ENCODE measurements at places on chromosomes 11 and 22. TPM values are rescaled to one million over a fixed set of nuclear protein-coding genes. Genes with fewer than 3 reads are reported as not detected.

The KCNK7 gene
- polyA plus RNA-seq, result 1.5 TPM

DNA sequence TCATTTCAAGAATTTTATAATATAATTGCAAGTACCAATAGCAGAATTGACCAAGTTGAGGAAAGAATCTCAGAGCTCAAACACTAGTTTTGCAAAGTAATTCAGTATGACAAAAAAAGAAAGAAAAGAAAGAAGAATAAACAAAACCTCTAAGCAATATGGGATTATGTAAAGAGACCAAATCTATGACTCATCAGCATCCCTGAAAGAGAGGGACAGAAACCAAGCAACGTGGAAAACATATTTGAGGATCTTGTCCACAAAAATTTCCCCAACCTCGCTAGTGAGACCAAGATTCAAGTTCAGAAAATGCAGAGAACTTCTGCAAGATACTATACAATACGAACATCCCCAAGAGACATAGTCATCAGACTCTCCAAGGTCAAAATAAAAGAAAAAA is 203.7 kb upstream of the DDI1 start:
- DNase-seq, result no peak

GRCh38 chr22:41110968-41111367 is 18.6 kb downstream of the EP300 start:
- DNase-seq, result no peak

The CTTN gene
- 184 TPM for polyA plus RNA-seq

- DNase-seq, result no peak
Measured at GRCh38 chr11:72635933-72636332, 38.3 kb downstream of the PDE2A start.

The TRAPPC4 gene
- polyA plus RNA-seq, result 113 TPM

The PLEKHA7 gene
- 1.4 TPM for polyA plus RNA-seq

The MISFA gene
- 1.7 TPM for polyA plus RNA-seq

DNA sequence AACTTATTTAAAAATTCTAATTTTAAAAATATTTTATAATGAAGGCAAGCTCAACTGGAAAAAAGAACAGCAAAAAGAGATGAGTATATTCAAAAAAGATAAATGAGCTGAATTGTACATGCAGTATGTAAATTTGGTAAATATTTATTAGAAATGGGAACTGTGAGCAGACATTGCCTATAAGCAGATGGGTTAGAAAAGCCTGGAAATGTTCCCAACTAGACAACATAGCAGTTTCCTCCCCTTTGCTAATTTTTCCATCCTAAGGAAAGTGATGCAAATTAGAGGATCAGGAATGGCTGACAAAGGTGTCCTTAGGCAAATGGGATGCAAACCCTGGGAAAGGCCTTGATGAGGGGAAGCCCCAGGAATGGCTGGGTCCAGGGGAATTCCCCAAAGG is 37.2 kb downstream of the TP53I11 start:
- no peak for DNase-seq

DNA sequence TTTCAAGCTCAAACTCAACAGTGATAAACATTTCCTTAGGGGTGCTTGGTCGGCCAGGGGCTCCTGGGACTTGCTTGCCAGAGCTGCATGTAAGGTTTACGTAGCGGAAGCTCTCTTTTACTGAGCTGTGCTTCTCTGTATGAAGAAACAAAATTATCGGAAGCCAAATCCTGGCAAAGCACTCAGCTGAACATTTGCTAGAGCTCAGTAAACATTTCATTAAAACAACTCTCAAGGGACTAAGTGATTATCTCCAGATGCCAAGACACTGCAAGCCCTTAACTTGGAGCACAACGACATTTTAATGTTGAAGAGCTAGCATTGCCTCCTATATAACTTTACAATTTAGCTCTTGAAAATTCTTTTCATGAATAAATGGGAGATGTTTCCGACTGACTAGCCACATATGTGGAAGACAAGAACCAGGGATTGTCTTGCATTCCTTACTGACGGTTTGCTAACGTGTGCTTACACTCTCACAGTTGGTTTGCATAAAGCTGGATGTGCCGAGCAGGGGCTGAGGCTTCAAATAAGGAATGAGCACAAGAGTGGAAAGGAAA is 43.4 kb downstream of the SCUBE2 start:
- no peak for DNase-seq

- DNase-seq, result no peak
Measured at GRCh38 chr11:111305876-111306275, 7.5 kb downstream of the POU2AF3 start.

The MGAT3 gene
- polyA plus RNA-seq, result not detected

The FXYD2 gene
- not detected for polyA plus RNA-seq

DNA sequence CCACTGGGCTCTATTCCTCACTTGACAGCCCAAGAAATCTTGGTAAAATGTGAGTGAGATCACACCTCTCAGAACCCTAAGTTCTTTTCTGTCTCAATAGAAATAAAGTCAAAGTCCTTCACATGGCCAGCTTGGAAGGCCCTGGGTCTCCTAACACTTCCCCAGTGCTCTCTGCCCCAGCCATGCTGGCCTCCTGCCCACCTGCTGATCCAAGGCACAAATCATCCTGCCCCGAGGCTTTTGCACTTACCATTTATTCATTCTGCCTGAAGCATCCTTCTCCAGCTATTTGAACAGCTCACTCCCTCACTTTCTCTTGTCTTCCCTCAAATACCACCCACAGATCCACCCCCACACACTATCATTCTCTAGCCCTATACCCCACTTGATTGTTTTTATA is 26.4 kb downstream of the ISX start:
- DNase-seq, result no peak

The NXPE1 gene
- not detected for polyA plus RNA-seq

The RTN4RL2 gene
- polyA plus RNA-seq, result 0.03 TPM

- no peak for DNase-seq
Measured at GRCh38 chr11:16215352-16215751, 141.0 kb downstream of the SOX6 start.

DNA sequence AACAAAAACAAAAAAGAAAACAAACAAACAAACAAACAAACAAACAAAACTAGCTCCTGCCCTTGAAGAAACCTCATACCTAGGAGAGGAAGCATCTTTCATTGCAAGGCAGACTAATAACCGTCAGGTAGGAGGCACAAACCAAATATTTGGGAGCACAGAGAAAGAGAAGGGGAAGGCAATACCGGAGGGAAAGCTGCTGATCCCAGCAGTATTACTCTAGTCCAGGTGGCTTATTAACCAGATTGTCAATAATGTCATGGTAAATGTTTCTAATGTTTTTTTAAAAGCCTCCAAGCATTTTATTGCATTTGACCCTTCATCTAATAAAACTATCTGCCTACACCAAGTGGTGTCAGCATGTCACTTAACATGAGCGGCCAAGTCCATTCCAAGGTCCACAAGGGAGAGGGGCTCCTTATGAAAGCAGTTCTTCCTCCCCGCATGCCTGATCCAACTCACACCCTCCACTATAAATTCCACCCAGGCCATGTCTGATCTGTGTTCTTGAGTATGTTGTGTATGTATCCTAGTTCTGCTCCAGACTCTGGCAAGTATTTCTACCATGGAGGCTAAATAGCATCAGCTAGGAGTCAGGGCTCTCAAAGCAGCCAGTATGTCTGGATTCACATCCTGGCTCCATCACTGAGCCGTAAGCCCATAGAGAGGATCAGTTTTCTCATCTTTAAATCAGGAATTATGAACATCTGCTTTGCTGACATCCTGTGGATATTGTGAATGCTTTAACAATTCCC is 208.1 kb upstream of the TENM4 start:
- DNase-seq, result no peak

The SYCE3 gene
- 0.17 TPM for polyA plus RNA-seq

DNA sequence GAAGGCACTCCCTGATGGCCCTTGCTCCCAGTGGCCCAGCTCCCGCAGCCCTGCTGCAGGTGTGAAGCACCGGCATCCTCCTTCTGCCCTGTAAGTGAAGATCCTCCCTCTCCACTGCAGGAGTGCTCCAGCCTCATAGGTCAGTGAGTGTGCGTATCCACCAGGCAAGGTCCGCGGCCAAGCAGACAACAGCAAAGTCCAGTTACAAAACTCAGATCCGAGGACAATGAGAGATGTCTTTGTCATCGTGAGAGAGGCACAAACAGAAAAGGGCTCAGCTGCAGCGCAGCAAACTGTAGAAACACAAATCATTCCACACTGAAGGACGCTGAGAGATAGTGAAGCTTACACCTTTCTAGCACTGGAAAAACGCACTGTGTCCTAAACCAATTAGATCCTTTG is 46.1 kb downstream of the MYH9 start:
- no peak for DNase-seq

GRCh38 chr11:110044226-110044968 is 48.8 kb upstream of the ZC3H12C start:
- no peak for DNase-seq

DNA sequence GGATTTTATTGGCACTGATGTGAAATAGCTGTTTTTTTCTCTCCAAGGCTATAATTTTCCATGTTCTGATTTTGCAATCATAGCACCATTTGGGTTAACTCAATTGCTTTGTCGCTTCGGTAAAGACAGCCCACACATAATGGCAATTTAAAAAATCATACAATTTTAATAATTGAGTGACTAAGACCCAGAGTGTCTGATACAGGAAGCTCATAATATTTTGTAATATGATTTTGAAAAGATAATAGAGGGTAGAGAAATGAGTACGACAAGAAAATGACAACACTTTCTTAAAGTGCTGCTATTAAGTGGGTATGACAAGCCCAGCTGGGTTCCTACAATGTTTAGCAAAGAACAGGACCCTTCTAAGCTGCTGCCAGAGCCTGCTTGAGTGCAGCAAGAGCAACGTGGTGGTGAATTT is 439.1 kb downstream of the METTL15 start:
- DNase-seq, result no peak

DNA sequence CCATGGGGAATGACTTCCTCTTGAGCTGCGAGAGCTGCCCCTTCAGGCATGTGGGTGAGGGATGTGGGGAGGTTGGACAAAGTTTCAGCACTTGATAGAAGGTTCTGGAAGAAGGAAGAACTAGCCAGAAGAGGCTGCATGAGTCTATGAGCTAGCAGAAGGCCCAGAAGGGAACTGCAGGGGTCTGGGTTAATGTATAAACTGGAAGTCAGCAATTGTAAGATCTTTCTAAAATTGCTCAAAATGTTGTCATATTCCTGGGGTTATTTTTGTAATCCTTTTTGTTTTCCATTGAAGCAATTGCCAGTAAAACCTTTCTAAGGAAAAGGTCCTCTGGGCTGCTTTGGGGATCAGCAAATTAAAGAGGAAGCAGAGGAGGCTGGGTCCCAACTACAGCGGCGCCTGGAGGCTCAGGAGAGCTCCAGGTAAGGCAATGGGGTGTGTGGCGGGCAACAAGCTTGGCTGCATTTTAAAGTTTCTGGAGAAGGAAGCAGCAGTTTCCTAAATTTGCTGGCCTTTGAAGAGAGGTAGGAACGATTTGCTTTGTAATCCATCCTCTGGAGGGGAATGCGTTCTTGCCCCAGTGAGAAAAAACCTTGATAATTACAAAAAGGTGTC is 29.2 kb downstream of the ADAMTS15 start:
- no peak for DNase-seq

DNA sequence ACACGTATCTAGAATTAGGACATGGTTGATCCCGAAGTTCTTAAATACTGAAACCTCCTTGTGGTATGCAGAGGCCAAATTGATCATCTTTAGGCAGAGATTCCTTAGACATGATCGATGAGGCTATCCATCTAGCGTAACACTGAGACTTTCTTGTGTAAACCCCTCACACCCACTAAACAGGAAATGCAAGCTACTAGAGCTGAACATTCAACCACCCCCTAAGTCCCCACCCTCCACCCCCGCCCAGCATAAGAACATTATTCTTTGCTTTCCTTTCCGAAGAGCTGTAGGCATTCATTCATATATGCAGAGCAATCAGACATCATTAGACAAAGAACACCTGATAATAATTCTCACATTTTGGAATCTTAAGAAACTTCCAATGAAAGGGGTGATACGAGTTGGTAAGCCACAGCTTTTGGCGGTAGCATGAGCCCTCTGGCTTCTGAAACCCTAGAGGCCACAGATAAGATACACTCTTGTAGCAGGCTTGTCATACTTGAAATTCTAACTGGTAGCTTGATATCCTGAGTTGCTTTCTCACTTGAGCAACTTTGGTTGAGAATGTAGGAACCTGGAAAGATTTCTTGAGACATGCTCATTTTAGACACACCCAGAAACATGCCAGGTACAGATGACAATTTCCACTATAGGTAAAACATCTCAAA is 42.2 kb downstream of the FLI1 start:
- no peak for DNase-seq

The ASPHD2 gene
- polyA plus RNA-seq, result 4.6 TPM

The MMP27 gene
- polyA plus RNA-seq, result not detected

- no peak for DNase-seq
Measured at GRCh38 chr22:32202539-32203180, 2.2 kb downstream of the RFPL2 start.

DNA sequence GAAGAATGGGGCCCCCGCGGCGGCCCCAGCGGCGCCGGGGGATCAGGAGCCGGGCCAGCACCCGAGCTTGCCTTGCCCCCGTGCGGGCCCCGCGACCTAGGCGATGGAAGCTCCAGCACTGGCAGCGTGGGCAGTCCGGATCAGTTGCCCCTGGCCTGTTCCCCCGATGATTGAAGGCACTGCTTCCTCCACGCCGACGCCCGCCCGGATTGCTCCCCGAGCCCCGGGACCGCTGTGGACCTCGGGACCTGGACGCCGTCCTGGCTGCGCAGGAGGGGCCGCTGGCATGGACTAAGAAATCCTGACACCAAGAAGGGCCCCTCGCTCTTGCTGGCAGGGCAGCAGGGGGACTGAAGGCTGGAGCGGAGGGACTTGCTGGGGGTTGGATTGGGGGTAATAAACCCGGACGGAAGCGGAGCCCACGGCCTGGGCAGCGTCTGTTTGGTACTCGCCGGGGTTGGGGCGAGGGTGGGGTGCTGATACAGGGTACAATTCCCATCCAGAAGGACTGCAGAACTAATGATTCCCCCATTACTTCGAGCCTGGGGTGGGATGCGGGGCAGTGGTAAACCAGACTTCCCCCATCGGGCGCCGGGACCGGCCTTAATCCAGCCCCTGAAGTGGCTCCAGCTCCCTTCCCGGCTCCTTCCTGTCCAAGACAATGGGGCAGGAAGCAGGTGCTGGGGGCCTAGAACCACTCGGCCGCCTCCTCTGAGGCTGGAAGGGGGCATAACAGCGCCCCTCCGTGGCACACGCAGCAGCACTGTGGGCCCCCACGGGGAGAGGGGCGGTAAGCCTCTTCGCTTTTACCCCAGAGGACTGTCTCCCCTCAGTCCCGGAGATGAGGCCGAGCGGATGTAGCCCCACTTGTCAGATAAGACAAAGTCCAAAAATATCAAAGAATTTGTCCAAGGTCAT is 1.0 kb downstream of the CCDC85B start:
- no peak for DNase-seq

The MS4A4E gene
- not detected for polyA plus RNA-seq

- no peak for DNase-seq
Measured at GRCh38 chr11:114026355-114026754, 33.2 kb upstream of the ZBTB16 start.

DNA sequence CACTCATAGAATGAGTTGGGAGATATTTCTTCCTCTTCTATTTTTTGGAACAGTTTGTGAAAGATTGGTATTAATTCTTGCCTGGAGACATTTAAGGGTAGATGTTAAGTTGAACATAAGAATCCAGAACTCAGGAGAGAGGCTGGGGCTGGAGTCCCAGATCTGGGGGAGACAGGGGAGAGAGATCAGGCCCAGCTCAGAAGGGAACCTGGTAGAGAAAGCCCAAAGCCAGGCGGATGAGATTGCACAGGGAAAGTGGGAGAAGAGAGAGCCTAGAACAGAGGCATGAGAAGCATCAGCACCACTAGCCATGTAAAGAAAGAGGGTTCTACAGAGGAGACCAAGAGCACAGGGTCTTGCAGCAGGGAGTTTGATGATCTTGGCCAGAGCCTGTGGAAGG is 13.0 kb upstream of the GNAZ start:
- no peak for DNase-seq

All from keratinocyte (primary cell).